ENCODE measurements at places on chromosomes 3 and 15. TPM values are rescaled to one million over a fixed set of nuclear protein-coding genes. Genes with fewer than 3 reads are reported as not detected.

DNA sequence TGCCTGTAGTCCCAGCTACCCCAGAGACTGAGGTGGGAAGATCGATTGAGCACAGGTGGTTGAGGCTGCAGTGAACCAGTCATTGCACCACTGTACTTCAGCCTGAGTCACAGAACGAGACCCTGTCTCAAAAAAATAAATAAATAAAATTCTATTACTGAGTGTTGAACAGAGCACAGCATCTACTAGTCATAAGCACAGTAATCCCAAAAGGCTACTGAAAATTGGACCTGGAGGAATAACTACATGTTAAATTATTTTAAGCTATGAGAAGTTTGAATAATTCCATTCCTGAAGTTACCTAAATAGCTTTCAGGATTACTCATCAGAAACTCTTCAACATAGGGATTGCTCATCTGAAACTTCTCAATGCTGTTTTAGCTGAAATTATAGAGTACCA, 43.4 kb downstream of the ARMC8 start:
- no peak overlapping the region for H3K27ac ChIP-seq
- no peaks in the 10 kb centered on the region for H3K4me1 ChIP-seq
- no peak for DNase-seq
- H3K4me3 ChIP-seq = no peak overlapping the region
- H3K36me3 ChIP-seq = no peaks in the 10 kb centered on the region

GRCh38 chr3:71064956-71065763, 518.4 kb downstream of the FOXP1 start:
- H3K4me1 ChIP-seq = peaks cover 32% of the 10 kb centered on the region
- no peaks in the 10 kb centered on the region for H3K27me3 ChIP-seq
- no peaks in the 10 kb centered on the region for H3K36me3 ChIP-seq
- H3K4me3 ChIP-seq = peak overlapping the region; percentile 79
- DNase-seq = peak; percentile 83
- H3K27ac ChIP-seq = peak overlapping the region; percentile 92

GRCh38 chr3:59320080-59320479, 270.3 kb upstream of the CFAP20DC start:
- no peak overlapping the region for H3K4me3 ChIP-seq
- no peaks in the 10 kb centered on the region for H3K4me1 ChIP-seq
- H3K27me3 ChIP-seq = no peaks in the 10 kb centered on the region
- H3K27ac ChIP-seq = no peak overlapping the region

DNA sequence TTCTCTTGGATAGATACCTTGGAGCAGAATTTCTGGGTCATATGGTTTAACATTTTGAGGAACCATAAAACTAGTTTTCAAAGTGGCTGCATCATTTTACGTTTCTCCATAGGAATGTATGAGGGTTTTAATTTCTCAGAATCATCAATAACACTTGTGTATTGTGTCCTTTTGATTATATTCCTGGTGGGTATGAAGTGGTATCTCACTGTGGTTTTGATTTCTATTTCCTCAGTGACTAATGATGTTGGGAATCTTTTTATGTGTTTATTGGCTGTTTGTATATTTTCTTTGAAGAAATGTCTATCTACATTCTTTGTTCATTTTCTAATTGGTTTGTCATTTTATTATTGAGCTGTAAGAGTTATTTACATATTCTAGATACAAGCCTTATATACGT, 28.8 kb downstream of the CDIN1 start:
- no peaks in the 10 kb centered on the region for H3K4me1 ChIP-seq
- no peak overlapping the region for H3K4me3 ChIP-seq
- DNase-seq = no peak
- H3K36me3 ChIP-seq = no peaks in the 10 kb centered on the region
- H3K27me3 ChIP-seq = no peaks in the 10 kb centered on the region
- no peak overlapping the region for H3K27ac ChIP-seq

DNA sequence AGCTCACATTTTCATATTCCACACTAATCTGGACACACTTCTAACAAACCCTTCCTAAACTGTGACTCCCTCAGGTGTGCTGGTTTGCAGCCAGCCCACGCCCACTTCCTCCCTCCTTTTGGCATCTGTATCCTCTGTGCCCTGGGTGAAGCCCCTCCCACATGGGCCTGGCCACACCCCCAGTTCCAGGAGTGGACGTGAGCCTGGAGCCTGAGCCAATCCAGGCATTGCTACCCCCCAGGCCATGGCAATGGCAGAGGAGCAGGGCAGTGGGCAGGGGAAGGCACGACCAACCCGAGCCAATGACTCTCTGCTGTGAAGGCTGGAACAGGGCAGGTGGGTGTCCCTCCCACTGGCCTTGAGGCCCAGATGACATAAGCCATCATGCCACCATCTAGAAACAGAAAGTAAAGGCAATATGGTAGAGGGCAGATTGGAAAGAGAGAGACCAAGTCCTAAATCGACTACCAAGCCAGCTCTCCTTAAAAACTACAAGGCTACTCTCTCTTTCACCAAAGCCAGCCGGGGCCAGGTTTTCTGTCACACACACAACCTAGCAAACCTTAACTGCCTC, 18.6 kb downstream of the FAM174B start:
- no peak overlapping the region for H3K27ac ChIP-seq
- no peaks in the 10 kb centered on the region for H3K27me3 ChIP-seq
- H3K36me3 ChIP-seq = no peaks in the 10 kb centered on the region
- DNase-seq = peak; percentile 13
- no peak overlapping the region for H3K4me3 ChIP-seq

DNA sequence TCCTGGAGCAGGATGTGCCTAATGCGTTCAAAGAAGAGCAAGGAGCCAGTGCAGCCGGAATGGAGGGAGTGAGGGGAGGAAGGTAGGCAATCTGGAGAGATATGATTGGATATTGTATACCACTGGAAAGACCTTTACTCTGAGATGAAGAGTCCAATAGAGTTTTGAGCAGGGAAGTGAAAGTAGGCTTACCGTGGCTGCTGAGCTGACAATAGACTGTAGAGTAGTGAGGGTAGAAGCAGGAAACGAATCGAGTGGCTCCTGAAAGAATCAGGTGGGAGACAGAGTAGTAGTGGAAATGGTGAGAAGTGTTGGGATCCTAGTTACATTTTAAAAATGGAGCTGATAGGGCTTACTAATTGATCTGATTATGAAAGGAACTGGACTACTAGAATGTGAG, 51.8 kb upstream of the NUDT16 start:
- H3K4me1 ChIP-seq = no peaks in the 10 kb centered on the region
- no peaks in the 10 kb centered on the region for H3K36me3 ChIP-seq
- no peak overlapping the region for H3K27ac ChIP-seq
- DNase-seq = no peak
- H3K27me3 ChIP-seq = no peaks in the 10 kb centered on the region
- no peak overlapping the region for H3K4me3 ChIP-seq

GRCh38 chr3:112486811-112487505, 12.3 kb downstream of the BTLA start:
- no peak overlapping the region for H3K27ac ChIP-seq
- H3K4me3 ChIP-seq = no peak overlapping the region
- H3K4me1 ChIP-seq = no peaks in the 10 kb centered on the region
- no peak for DNase-seq
- no peaks in the 10 kb centered on the region for H3K27me3 ChIP-seq
- H3K36me3 ChIP-seq = no peaks in the 10 kb centered on the region

- no peaks in the 10 kb centered on the region for H3K27me3 ChIP-seq
- H3K4me3 ChIP-seq = no peak overlapping the region
- H3K36me3 ChIP-seq = no peaks in the 10 kb centered on the region
Measured at GRCh38 chr15:70826634-70827033, 27.3 kb downstream of the LARP6 start.

BDH1 gene
- total RNA-seq = 204 TPM

SLC28A2 gene
- total RNA-seq = 62.6 TPM

CISH gene
- total RNA-seq = 10.3 TPM

GHRL gene
- 1.6 TPM for total RNA-seq
